ENCODE measurements at places on chromosomes 1 and 21.

DNA sequence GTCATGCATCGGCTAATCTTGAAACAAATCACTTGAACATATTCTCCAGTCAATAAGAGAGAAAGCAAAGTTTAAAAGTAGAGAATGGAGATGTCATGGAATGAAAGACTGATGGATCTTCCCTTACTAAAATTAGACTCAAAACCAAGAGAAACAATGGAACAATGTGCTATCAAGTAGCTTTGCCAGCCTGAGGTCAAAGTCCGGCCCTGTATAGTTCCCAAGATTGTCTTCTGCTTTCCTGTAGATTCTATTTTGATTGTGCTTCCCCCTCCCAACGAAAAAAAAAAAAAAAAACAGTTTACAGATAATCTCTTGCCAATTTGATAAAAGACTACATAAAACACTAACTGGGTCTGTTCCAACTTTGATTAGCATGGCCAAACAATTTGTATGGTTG is 40.8 kb upstream of the KIRREL1 start:
- DNase-seq: no peak

DNA sequence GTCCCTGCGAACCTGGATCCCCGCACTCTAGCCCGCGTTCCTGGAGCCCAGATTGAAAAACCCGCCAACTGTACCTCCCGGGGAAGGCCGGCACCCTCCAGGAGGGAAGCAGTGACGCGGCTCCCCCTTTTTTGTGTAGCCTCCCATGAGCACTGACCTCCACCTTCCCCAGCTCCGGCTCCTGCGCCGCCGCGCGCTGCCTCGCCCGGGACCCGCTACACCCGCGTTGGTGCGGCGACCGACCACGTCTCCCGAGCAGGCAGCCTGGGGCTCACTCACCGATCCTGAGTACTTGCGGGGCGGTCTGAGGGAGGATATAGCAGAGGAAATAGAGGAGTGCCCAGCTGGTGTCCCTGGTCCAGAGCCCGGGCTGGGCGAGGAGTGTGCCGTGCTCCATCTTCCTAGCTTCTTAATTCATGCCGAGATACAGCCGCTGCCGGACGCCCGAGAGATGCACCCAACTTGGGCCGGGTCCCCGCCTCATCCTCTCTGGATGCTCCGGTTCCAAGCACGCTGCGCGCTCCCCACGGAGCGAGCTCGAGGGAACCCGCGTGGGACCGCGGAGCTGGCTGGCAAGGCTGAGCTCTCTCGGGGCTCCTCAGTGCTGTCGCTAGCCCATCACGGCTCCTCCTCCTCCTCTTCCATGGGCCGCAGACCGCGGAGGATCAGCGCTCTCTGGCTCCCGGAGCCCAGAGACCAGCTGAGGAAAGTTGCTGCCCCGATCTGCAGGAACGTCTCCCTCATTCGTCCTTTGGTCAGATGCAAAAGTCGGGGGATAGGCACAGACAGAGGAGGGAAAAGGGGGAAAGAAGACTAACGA is 482 bp downstream of the GRIK1 start:
- DNase-seq: no peak

- DNase-seq: no peak
Measured at GRCh38 chr1:16212251-16212961, at the start of gene ARHGEF19. TSS of gene ARHGEF19 (minus strand) at chr1:16212652. CDS start at chr1:16209054, 3,598 bp downstream.

DNA sequence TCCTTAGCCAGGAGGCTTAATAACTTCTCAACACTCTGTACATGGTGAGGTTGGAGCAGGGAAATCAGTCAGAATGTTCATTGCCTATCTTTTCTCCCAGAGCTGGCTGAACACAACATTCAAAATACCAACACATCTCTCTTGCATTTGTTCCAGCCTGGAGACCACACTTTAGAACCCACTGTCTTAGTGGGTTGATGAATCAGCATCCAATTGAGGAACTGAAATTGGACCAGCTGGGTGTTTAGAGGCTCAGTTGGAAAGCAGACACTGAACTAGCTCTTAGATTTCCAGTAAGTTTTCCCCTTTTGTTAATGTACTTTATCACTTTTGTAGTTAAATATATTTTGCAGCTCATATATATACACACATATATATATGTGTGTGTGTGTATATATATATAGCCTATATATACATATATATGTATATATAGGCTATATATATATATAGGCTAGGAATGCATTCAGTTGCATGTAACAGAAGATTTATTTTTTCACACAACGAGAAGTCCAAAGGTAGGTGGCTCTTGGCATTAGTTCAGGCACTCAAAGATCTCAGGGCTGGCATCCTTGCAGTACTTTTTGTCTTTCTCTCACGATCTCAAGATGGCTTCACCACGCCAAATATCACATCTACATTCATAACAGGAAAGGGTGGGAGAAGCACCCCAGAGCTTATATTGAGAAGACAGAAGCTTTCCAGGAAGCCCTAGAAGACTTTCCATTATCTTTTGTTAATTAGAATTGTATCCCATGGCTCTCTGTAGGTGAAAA is 35.0 kb upstream of the HUNK start:
- DNase-seq: no peak

GRCh38 chr21:46122758-46123683 is 25.1 kb downstream of the COL6A2 start:
- DNase-seq: no peak

GRCh38 chr1:56978819-56979218 is 13.0 kb upstream of the C8B start:
- DNase-seq: no peak

- DNase-seq: no peak
Measured at GRCh38 chr1:201108614-201109013, 3.6 kb downstream of the CACNA1S start.

DNA sequence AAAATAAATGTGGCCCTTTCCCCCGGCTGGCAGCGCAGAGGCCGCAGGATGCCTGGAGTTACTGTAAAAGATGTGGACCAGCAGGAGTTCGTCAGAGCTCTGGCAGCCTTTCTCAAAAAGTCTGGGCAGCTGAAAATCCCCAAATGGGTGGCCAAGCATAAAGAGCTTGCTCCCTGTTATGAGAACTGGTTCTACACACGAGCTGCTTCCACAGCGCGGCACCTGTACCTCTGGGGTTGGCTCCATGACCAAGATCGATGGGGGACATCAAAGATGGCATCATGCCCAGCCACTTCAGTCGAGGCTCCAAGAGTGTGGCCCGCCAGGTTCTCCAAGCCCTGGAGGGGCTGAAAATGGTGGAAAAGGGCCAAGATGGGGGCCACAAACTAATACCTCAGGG is 95.9 kb downstream of the LRIG2 start:
- DNase-seq: no peak

DNA sequence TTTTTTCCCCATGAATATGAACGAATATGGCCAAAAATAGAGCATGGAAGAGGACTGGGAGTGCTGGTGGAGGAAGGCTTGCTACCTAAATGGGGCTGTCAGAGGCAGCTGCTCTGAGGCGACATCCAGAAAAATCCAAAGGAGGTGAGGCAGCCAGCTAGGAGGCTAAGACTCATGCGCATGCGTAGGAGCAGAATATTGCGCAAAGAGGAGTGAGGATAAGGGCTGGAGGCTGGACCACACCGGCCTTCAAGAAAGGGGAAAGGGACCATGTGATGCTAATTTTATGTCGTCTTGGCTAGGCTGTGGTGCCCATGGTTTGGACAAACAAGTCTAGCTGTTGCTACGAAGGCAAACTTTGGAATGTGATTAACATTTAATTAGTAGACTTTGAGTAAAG is 30.5 kb downstream of the HEYL start:
- no peak for DNase-seq

GRCh38 chr1:3013371-3014049 is 7.8 kb upstream of the ACTRT2 start:
- no peak for DNase-seq

GRCh38 chr1:58065520-58065919 is 481.0 kb downstream of the OMA1 start:
- DNase-seq: no peak

GRCh38 chr1:200738949-200739651 is 407 bp downstream of the CAMSAP2 start:
- DNase-seq: no peak

- no peak for DNase-seq
Measured at GRCh38 chr1:64691626-64692025, 53.2 kb upstream of the RAVER2 start.

GRCh38 chr1:174114788-174115448 is 44.4 kb upstream of the RABGAP1L start:
- peak; percentile 85 for DNase-seq

- DNase-seq: no peak
Measured at GRCh38 chr1:179788259-179788658, 45.2 kb downstream of the FAM163A start.

DNA sequence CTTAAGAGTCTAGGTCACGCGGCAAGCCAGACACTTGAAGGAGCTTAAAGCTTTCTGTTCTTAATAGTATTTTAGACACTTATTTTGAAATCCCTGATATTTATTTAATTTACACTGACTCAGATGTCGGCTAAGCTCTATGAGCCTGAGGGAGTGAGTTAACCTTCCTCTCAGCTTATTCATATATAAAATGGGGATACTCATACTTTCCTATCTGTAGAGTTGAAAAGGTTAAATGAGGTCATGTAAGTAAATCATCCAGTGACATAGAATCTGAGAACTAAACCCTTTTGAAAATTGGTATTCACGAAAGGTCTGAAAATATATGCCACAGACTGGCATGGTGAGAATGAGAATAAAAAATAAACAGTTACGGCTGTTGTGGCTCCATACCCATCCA is 1.4 kb upstream of the GPR161 start:
- no peak for DNase-seq

DNA sequence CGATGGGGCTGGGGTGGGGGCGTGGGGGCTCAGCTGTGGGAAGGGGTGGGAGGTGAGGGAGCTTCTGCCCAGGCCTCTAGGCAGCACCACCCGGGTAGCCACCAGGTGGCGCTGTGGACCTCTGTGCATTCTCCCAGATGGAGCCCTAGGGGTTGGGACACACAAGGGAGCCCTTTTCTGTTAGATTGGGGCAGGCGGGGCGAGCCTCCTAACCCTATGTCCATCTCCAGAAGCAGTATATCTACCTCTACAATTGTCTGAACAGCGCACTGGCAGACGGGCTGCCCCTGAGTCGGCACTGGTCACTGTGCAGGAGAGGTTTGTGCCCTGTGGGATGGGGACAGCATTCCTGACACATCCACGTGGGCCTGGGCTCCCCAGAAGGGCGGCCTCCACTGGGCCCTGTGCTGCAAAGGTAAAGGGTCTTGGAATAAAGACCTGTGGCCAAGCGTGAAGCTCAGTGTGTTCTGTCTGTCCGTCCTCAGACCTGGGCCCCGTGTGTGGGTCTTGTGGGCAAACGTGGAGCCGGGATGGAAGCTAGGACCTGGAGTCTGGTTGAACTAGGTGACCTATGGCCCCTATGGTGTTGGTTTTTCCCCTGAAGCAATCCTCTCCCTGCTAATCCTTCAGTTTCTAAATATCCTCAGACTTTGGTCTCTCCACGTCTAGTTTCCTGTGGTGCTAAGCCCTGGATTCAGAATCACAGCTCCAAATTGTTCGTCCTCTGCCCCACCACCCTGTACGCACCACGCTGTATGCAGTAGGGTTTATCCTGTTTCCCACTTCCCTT is 4.4 kb upstream of the LGR6 start:
- DNase-seq: peak; percentile 88

DNA sequence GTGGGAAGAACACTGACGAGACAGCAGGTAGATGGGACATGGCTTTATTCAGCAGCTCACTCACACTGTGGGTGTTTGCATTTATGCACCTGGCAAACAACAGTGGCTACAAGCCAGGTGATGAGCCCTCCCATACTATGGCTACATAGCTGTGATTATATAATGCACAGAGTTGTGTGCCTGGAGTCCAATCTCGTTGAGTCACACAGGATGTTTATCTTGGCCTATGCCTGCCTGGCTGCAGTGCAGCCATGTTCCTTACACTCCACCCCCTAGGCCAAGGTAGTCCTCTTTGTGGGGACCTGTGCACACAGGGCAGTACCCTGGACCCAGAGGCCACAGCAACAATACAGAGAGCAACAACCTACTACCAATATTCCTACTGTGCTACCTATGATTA is 1643.8 kb downstream of the MRPL39 start:
- no peak for DNase-seq

DNA sequence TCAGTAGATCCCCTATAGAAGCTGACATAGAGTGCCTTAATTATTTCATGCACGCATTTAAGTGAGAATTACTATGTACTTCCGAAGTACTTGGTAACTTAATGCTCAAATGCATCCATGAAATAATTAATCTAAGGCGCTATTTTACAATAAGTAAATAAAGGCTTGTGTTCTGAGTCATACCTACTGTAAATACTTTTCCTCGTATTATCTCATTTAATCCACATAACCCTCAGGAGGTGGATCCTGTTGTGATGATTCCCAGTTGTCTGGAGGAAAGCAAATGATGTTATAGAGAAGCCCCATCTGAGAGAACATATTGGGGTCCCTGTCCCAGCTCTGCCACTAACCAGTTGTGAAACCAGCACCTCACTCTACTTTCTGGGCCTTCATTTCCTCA is 16.4 kb downstream of the SUSD4 start:
- no peak for DNase-seq

GRCh38 chr1:179702946-179703539 is 40.0 kb upstream of the FAM163A start:
- DNase-seq: no peak

DNA sequence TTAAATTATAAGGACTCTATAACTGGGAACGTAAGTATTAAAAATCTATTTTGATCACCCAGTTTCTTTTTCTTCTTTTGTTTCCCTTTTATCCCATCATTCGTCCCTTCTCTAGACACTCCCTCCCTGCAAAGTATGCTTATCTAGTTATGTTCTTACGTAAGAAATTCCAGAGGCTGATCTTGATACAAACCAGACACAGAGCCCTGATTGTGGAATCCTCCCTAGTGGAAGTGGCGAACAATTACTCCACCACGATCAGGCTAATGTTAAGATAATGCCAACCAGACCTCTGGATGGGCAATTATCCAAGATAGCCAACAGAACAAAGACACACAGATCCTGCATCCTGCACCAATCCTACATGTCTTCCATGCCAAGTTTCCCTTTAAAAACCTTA is 1557.4 kb downstream of the PLA2G4A start:
- DNase-seq: no peak

- DNase-seq: no peak
Measured at GRCh38 chr1:191912517-191912916, 245.7 kb upstream of the RGS18 start.

DNA sequence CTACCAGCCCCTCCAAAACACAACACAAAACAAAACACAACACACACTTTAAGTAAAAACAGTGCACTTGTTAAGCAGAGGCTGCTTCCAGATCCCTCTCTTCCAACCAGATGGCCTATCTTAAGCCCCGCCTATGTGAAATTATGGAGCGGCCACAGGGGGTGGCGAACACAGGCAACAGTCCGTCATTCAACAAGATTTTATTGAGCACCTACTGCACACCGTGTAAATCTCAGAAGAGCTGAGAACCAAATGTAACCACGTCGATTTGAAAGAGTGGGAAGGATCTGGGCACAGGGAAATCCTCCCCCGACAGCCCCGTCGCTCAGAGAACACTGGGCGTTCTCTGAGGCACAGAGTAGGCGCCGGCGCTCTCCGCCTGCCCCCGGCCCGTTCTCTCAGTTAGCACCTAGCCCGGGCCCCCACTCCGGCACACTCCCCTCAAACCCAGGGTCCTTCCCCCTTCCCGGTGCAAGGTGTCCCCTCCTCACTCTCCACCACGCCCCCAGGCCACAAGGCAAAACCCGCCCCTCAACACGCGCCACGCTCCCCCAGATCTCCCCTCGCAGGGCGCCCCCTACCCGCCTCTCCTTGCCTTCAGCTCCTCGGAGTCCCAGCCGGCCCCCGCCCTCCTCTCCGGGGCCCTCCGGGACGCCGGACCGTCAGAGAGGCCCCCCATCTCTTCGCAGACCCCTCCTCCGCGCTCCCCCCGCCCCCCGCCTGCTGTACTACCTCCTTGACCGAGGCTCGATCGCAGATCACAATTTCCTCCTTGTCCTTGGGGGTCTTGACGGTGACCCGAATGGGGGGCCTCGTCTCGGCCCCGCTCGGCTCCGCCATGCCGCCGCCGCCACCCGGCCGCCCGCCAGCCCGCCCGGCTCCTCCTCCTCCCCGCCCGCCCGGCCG is 483 bp downstream of the UBQLN4 start:
- DNase-seq: peak; percentile 86

Data from hematopoietic multipotent progenitor cell treated with erythropoietin and hydrocortisone succinate and interleukin-3 and kit ligand, for 6 days (in vitro differentiated cells).